ENCODE measurements at places on chromosomes 4 and X.

GRCh38 chr4:184267673-184268583 is 50.3 kb upstream of the ENPP6 start:
- peak; percentile 63 for DNase-seq

- DNase-seq, result no peak
Observed at GRCh38 chr4:18524667-18525066, 503.1 kb upstream of the LCORL start.

- DNase-seq, result no peak
Observed at GRCh38 chrX:140425712-140426395, 79.0 kb downstream of the SOX3 start.

- DNase-seq, result no peak
Observed at GRCh38 chr4:75708218-75708691, 16.1 kb upstream of the USO1 start.

GRCh38 chr4:173518425-173519102 is 11.5 kb downstream of the HAND2 start:
- no peak for DNase-seq

GRCh38 chrX:106404512-106404911 is 207.3 kb upstream of the RADX start:
- DNase-seq, result no peak

DNA sequence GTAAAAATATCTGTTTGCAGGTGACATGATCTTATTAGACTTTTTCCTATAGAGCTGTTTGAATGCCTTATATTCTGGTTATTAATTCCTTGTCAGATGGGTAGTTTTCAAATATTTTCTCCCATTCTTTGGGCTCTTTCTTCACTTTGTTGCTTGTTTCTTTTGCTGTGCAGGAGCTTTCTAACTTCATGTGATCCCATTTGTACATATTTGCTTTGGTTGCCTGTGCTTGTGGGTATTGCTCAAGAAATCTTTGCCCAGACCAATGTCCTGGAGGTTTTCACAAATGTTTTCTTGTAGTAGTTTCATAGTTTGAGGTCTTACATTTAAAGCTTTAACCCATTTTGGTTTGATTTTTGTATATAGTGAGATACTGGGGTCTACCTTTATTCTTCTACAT is 63.0 kb downstream of the MAGED1 start:
- no peak for DNase-seq

DNA sequence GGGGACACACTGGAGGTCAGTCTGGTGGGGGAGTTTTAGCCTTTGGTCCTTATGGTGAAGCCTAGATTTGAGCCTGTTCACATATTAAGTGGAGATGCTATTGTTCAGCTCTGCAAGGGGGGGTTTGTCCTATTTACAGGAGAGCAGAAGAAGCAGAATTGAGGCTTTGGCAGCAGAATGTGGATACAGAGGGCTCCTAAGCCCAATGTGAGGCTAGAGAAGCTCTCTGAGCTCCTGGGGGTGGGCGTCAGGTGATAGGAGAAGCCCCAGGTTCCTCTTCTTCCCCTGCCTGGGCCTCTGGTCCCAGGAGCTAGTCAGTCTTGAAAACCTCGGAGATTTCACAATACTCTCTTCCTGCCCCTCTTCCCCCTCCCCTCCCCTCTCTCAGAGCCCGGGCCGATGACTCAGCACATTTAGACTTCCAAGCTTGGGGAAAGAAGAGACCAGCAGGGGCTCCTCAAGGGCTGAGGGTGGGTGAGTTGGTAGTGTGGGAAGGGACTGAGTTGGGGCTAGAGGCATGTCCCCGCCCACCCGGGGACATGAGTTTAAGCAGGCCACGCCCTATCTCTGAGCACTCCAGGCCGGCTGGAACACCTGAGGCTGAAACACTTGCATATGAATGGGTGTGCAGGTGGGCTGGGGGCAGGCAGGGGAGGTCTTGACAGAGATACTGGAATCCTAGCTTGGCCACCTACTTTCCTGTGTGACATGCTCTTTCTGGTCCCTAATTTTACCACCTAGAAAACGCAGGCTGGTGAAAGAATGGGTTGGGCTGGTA is 3.4 kb downstream of the TFE3 start:
- DNase-seq, result peak; percentile 55

GRCh38 chr4:76998251-76998901 is 48.8 kb downstream of the SEPTIN11 start:
- DNase-seq, result no peak

DNA sequence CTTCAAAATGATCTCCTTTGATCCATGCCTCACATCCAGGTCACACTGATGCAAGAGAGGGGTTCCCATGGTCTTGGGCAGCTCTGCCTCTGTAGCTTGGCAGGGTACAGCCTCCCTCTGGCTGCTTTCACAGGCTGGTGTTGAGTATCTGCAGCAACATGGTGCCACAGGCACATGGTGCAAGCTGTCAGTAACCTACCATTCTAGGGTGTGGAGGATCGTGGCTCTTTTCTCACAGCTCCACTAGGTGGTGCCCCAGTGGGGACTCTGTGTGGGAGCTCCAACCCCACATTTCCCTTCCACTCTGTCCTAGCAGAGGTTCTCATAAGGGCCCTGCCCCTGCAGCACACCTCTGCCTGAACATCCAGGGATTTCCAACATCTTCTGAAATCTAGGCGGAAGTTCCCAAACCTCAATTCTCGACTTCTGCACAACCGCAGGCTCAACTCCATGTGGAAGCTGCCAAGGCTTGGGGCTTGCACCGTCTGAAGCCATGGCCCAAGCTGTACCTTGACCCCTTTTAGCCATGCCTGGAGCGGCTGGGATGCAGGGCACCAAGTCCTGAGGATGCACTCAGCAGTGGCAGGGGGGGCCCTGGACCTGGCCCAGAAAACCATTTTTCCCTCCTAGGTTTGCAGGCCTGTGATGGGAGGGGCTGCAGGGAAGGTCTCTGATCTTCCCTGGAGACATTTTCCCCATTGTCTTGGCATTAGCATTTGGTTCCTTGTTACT is 137.8 kb upstream of the NUDT6 start:
- DNase-seq, result no peak

DNA sequence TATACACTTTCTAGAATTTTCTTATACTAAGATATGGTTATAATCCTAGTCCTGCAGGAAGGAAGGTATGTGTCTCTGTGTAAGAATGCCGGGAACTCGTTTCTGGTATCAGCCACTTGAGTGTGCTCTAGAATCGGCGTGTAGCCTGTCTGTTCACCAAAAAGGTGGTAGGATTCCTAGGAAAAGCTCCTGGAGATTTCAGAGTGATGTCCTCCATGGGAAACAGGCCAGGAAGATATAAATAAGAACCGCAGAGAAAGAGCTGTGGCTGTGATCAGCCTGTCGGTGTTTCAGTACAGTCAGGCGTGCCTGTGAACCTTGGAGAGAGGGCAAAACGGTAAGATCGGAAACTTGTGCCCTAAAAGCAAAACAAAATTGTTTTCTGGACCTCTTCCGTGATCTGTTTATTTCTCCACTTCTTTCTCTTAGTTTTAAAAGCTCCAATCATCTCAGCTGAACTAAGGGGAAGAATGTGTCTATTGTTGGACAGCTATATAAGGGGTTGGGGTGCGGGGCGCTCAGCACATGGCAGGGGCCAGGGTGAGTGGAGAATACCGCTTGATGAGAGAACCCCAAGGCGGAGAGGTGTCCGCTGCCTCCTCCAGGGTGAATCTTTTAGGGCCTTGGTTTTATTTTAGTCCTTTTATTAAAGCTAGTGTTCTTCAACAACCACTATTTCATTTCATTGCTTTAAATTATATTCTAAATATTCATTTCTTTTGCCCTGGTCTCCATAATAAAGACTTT is 303.8 kb upstream of the TENM3 start:
- no peak for DNase-seq

DNA sequence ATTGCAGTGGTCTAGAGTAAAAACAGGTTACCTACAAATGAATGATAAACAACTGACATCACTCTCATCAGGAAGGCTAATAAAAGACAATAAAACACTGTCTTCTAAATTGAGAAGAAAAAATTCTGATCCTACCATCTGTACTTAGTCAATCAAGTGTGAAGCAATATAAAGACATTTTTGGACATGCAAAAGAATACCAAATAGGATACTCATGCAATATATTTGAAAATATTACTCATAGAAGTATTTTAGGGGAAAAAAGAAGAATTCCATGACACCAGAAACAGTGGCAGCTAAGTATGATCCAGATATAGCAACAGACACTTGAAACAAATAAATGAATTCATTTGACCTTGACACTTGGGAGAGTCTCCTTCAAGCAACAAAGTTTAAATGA is 63.8 kb upstream of the FAM120C start:
- no peak for DNase-seq

- no peak for DNase-seq
Observed at GRCh38 chr4:149986917-149987316, 91.3 kb upstream of the DCLK2 start.

DNA sequence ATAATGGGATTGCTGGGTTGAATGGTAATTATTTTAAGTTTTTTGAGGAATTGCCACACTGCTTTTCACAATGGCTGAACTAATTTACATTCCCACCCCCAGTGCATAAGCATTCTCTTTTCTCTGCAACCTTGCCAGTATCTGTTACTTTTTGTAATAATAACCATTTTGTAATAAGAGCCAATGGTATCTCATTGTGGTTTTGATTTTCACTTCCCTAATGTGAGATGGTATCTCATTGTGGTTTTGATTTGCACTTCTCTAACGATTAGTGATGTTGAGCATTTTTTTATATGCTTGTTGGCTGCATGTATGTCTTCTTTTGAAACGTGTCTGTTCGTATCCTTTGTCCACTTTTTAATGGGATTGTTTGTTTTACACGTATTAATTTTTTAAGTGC is 213.1 kb upstream of the HDX start:
- DNase-seq, result no peak

GRCh38 chr4:119672938-119673337 is 44.3 kb upstream of the PDE5A start:
- no peak for DNase-seq
